Gastrocnemius medialis (tissue), 4 donors: ENCODE measurements at places on chromosomes 16 and 17. TPM values are rescaled to one million over a fixed set of nuclear protein-coding genes. Genes with fewer than 3 reads are reported as not detected.
A peak's percentile ranks its signal among the peaks of the same experiment; 100 is the strongest.

DNA sequence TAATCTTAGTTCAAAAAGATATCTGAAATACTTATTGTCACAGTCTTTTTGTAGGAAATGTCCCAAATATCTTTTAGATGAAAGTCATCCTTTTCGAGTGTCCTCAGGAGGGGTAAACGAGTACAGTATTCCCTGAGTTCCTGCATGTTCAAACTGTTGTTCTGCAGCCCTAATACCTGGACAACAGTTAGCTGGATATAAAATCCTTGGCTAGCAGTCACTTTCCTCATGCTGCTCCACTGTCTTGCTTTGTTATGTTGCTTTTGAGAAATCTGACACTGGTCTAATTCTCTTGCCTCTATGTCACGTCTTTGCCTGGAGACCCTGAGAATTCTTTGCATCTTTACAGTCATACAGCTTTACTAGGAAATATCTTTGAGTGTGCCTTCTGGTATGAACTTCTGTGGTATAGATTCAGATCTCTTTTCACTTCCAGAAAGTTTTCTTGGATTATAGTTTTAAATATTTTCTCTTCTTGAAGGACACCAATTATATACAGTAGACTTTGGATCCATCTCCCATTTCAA, 9.5 kb downstream of the MBTD1 start:
- no peak for DNase-seq

DNA sequence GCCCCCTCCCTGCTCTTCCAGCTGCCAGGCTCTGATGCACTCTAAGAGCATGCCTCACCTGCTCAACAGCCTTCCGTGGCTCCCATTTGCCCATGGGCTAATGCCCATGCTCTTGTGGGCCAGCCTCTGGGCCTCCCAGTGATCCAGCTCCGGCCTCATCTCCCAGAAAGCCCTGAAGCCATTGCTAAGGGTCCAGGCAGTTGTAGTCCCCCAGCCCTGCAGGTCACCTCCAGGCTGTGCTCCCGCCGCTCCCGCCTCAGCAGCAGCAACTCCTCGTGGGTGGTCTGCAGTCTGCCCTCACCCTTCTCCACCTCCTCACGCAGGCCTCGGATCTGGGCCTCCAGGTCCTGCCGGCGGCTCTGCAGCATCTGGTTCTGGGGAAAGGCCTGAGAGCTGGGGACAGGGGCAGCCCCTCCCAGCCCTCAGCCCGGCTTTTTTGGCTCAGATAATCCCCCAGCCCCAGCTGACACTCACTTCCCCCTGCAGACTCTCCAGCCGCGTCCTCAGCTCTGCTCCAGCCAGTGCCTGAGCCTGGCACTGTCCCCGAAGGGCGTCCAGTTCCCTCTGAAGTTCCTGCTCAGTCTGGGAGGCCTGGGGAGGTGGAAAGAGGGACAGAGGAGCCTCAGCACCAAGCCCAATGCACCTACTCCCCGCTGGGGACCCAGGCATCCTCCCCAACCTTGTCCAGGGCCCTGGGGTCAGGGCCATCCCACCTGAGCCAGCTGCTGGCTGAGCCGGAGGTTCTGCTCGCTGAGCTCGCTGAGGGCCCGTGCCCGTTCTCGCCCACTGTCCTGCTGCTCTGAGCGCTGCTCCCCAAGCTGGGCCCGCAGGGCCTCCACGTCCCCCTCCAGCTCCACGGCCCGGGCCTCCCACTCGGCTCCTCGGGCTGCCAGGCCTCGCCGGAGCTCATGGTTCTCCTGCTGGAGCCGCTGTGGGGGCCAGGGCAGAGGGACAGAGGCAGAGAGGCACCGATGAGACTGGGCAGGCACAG, 6.2 kb downstream of the BICDL2 start:
- DNase-seq = no peak

- no peak for DNase-seq
These were observed 30.0 kb upstream of the PRSS54 start for GRCh38 chr16:58324792-58325191.

GRCh38 chr16:16150117-16150877, 73.0 kb downstream of the ABCC6 start:
- DNase-seq = peak; percentile 14

DNA sequence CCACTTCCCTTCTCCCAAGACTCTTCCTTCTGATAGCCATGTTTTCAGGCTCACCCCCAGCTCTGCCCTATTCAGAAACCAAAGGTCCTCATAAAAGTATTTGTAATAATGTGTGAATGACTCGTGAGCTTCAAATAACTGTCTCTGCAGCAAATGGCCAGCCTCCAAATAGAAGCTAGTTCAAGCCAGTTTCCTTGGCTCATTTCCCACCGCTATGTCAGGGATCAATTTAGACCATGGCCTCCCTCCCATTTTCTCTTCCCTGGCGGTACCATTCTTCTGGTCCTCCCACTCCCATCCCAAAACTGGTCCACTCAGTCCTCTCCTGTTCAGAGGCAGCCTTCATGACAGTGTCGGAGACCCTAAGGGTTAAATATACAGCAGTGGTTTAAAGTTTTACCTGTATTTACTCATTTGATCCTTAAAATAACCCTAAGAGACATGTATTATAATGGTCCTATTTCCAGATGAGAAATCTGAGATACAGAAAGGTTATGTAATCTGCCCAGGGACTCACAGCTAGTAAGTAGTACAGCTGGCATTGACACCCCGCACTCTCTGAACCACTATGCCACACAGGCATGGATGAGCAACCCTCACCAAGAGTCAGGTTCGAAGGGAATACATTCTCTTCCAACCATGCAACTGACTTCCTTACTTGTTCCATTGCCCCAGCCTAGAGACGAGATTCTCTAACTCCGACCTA, 42.9 kb downstream of the GAS7 start:
- no peak for DNase-seq

- no peak for DNase-seq
These were observed 58.5 kb upstream of the CREBBP start for GRCh38 chr16:3938843-3939624.

DNA sequence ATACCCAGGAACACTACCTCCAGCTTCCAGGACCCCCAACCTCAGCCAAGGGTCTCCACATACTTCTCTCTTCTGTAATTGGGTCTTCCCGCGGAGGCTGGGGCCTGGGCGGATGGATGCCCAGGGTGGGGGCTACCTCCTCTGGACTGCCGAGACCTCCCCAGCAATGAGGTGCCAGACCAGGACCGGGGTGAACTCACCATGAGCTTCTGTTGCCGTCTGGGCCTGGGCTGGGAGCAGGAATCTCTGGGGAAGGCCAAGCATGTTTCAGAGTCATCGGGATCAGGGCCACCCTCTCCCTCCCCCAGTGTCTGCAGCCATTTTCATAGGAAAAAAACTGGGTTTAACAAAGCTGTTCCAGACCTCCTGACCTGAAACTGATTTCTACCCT, 10.3 kb upstream of the BAHCC1 start:
- no peak for DNase-seq

- DNase-seq = no peak
These were observed 252.1 kb downstream of the PHKB start for GRCh38 chr16:47713225-47713595.

- no peak for DNase-seq
These were observed 97.1 kb upstream of the RPRML start for GRCh38 chr17:47076171-47076570.

DNA sequence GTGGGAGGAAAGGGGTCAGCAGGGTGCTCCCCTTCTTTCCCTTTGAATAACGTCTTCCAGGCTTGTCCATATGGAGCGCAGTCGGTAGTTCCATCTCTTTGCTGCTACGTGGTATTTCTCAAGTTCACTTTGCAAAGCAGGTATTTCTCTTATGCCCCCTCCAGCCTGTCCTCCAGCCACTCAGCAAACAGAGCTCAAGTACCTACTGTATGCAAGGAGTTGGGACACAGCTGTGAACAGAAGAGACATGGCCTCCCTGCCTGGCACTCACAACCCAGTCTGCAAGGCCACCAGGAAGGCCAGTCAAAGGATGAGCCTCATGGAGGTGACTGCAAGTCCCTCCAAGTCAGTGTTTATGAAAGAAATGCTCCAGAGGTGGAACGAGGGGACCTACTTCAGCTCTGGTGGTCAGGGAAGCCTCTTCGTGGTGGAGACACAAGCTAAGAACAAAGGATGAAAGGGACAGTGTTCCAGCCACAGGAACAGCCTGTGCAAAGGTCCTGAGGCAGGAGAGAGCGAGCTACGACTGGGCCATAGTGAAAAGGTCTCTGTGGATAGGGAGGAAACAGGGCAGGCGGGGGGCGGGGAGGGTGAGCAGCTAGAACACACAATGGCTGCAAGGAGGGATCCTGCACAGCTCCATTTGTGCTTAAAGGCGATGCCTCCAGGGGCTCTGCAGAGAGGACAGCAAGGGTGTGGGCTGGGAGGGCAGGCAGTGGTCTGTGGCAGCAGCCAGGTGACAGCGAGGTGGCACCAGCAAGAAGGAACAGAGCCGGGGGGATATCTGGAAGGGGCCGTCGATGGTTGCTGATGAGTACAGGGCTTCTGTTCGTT, 32.6 kb downstream of the PPL start:
- no peak for DNase-seq

DNA sequence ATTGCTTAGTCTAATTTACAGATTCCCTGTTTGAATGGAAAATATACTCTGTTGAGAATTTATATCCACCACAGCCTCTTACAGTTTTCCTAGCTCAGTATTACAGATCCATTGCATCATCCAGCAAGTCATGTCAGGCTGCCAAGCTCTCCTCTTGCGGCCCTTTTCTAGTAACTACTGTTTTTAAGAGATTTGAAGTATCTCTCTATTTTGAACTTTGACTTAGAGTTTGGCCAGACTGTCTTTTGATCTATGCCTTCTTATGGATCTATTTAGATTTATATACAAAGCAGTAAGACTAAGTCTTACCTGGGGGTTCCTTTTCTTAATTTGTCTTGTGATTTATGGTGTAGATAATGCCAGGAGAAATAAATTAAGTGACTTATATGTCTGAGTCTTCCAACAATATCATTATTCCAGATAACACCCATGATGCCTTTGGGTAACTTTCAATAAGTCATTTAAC, 53.1 kb upstream of the ABCC11 start:
- no peak for DNase-seq

DNA sequence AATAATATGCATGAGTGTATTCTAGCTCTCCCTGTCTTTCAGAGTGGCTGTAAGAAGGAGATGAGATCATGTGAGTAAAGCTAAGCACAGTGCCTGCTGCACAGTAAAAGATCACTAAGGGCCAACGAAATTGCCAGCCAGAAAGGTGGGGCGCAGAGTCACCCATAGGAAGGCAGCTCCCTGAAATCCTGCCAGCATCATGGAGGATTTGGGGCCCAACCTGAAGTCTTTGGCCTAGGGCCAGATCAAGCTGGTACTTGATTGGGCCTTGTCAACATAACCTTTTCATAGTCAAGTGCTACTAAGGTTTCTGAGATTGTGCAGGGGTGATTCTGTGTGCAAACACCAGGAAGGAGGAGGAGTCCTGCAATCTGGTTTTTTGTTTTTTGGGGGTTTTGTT, 16.5 kb downstream of the SCNN1B start:
- DNase-seq = no peak

DNA sequence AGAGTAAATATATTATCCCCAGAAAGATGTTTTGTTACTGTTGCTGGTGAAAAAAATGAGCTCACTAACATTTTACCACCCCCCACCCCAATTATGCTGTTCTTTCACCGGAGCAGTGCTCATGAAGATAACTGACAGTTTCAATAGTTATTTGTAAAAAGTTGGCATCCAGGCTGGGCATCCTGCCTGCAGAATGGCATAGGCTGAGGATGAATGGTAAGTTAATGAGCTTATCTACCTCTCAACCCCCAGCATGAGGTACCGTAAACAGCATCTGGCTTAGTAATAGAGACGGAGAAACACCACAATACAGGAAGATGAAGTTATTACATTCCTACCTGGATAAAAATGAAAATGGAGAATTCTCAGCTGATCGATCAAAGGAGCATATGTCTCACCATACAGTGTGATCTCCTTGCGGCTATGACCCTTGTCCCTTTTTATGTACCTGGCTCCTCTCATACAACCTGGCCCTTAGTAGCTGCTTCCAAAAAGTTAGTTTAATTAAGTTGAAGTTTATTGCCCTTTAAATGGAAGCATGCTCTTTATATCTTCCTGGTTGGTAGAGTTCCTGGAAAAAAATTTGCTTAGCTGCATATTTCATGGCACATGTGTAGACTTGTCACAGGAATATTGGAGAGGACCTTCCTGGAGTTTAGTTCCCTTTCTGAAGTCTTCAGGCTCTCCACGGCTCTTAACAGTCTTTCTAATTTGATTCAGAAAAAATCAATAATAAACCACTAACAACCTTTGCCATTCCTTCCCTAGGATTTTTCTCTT, 61.2 kb upstream of the MPHOSPH6 start:
- DNase-seq = no peak

- DNase-seq = no peak
These were observed 39.6 kb downstream of the MAP2K6 start for GRCh38 chr17:69454051-69454450.

- DNase-seq = no peak
These were observed 34.9 kb upstream of the ZNF469 start for GRCh38 chr16:88347656-88348376.

- no peak for DNase-seq
These were observed 5.6 kb downstream of the STX4 start for GRCh38 chr16:31038993-31039392.

The BCL6B gene
- 3.9 TPM for total RNA-seq

The CDRT15L2 gene
- total RNA-seq = not detected

The TBX21 gene
- total RNA-seq = not detected

The FBXW10 gene
- 0.29 TPM for total RNA-seq

The TMEM88 gene
- total RNA-seq = 31.2 TPM

The C1QTNF1 gene
- 22.6 TPM for total RNA-seq
